Right ventricle myocardium inferior (tissue), 1 donor: ENCODE measurements at places on chromosomes 5 and 9.

DNA sequence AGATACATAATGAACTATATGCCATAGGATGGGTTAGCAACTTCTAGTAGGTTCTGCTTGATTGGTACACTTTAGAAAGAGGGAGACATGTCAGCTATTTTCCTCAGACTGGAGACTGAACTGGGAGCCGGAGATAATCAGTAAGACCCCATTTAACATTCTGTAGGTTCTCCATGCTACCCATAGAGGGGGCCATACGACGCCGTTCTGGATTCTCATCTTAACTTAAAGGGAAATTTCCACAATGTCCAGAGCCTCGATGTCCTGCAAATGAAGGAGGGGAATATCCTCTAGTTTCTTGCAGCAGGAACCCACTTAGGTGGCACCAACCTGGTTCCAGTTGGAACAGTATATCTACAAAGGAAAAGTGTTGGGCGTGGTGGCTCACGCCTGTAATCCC lies 22.3 kb upstream of the NPM1 start:
- no peak for DNase-seq

- DNase-seq, result no peak
Measured at GRCh38 chr9:137952976-137953666, 75.5 kb downstream of the CACNA1B start.

- DNase-seq, result no peak
Measured at GRCh38 chr9:96071076-96071814, 195.8 kb downstream of the ERCC6L2 start.

DNA sequence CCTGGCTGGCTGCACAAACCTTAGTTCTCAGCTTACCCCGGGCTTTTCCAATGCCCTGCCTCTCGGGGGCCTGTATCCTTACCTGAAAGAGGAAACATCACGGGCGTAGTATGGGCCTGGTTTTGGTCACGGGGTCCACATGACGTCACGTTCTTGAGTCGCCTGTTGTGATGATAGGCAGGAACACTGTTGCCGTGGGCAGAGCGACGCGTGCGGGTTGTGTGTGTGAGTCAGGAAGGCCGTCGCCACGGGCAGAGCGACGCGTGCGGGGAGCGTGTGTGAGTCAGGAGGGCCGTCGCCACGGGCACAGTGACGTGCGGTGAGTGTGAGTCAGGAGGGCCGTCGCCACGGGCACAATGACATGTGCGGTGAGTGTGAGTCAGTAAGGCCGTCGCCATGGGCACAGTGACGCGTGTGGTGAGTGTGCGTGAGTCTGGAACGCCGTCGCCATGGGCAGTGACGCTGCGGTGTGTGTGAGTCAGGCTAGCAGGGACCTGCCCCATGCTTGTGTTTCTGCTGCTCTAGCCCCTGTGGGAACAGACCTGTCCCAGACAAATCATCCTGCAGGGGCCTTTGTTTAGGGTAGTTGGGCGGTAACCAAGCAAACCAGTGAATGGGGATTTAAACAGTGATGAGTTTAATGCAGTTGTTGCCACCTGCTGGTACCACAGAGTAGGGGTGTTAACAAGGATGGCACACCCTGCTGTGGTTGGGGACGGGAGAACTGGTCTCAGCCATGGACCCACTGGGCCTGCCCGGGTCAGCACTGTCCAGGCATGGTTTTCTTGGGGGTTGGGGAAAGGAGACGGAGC lies 19.8 kb downstream of the TRIP13 start:
- DNase-seq, result no peak

DNA sequence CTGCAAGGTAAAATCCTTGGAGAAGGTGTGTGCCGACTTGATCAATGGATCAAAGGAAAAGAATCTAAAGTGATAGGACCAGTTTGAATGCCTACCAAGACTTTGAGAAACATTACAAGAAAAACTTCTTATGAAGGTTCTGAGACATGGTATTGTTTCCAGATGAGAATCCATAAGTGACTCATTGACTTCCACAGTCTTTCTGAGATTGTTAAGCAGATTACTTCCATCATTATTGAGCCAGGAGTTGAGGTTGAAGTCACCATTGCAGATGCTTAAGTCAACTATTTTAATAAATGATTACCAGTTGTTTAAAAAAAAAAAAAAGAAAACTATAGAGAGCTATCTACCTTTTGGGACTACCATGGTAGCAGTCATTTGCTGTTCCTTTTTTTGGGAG lies 7.0 kb downstream of the LNPEP start:
- no peak for DNase-seq

- DNase-seq, result no peak
Measured at GRCh38 chr9:133734590-133735414, 3.4 kb downstream of the SARDH start.

DNA sequence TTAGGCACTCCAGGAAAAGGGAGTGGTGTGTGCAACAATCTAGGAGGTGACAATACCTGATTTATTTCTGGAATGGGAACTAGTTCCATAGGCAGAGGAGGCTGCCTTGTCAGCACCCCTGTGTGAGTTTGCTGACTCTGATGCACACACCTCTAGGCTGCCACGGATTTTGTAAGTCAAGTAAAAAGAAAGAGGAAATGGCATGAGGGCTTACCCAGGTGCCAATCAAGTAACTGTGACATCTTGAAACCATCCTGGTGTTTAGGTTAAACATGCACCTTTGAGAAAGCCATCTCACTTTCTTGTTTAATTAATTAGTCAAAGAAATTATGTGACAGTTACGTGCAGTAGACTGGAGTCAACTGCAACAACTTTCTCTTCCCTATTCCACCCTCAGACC lies 32.3 kb upstream of the FAM81B start:
- DNase-seq, result no peak

- DNase-seq, result no peak
Measured at GRCh38 chr5:149963729-149964128, 3.2 kb downstream of the SLC26A2 start.

DNA sequence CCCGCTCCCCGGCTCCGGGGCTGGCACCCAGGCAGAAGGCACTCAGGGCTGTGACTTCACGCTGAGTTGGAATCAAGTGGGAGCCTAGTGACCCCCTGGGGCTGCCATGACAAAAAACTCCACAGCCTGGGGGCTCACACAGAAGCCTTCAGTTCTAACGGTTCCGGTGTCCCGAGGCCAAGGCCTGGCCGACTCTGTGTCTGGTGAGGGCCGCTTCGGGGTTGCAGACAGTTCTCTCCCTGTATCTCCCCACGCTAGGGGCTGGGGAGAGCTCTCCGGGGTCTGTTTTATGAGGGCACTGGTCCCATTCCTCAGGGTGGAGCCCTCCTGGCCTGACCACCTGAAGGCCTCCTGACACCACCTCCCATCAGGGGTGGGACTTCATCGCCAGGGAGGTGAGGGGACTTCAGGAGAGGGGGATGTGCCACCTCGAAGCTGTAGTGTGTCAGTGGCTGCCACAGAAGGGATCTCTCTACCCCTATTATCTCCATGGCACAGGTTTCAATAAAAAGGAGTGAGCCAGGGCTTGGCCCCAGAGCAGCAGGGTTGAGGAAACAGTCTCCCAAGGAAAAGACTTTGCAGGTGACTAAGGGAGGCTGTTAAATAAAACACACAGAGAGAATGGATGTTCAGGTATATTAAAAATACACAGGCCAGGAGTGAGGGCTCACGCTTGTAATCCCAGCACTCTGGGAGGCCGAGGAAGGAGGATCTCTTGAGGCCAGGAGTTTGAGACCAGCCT lies 1.5 kb upstream of the SLC6A3 start:
- no peak for DNase-seq

- DNase-seq, result no peak
Measured at GRCh38 chr5:171846323-171846722, 60.7 kb downstream of the SMIM23 start.

GRCh38 chr9:27589462-27589861 lies 16.2 kb upstream of the C9orf72 start:
- DNase-seq, result no peak

DNA sequence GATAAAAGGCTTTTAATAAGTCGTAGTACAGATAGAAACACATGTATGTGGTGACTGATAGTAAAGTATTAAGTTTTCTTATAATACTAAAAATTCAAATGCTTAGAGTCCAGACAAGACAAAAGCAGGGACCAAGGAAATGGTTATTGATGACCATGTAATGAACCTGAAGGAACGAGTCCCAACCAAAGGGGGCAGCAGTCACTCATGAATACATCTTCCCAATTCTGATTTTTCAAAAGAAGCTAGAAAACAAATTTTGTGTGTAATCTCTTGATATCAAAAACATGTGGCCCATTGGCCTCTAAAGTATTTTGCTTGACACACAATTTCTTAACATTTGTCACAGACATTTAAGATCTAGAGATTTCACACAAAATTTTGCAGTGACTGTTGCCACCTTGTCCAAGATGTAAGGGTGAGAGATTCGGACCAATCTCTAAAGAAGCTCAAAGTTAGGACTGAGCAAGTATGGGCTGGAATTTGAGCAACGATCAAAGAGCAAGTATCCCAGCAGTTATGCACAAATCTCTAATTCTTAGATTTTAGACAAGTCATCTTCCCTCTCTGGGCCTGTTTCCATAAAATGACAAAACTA lies 66.8 kb downstream of the ARL15 start:
- DNase-seq, result no peak

- no peak for DNase-seq
Measured at GRCh38 chr5:121573721-121574382, 277.8 kb upstream of the FTMT start.
